ENCODE measurements at places on chromosomes 3 and 15. TPM values are rescaled to one million over a fixed set of nuclear protein-coding genes. Genes with fewer than 3 reads are reported as not detected.
A peak's percentile ranks its signal among the peaks of the same experiment; 100 is the strongest.

GRCh38 chr3:73453666-73454065, 171.1 kb downstream of the PDZRN3 start:
- DNase-seq: no peak

GRCh38 chr3:61802772-61803171, 241.4 kb downstream of the PTPRG start:
- no peak for DNase-seq

DNA sequence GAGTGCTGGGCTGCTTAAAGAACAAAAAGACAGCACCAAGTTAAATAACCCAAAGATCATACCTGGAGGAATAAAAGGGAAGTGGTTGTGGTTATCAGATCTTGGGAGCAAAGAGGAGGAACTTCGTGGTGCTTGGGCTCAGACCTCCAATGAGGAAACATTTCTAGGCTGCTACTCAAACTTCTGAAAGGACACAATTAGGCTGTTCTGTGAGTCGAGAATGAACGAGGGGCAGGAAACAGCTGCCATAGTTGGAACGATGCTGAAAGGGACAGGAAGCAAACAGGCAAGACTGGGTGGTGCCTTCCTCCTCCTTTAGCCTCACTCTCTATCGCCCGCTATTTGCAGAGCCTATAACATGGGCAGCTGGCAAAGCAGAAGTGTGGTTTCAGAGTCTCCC, 276.3 kb upstream of the ARRDC4 start:
- no peak for DNase-seq

DNA sequence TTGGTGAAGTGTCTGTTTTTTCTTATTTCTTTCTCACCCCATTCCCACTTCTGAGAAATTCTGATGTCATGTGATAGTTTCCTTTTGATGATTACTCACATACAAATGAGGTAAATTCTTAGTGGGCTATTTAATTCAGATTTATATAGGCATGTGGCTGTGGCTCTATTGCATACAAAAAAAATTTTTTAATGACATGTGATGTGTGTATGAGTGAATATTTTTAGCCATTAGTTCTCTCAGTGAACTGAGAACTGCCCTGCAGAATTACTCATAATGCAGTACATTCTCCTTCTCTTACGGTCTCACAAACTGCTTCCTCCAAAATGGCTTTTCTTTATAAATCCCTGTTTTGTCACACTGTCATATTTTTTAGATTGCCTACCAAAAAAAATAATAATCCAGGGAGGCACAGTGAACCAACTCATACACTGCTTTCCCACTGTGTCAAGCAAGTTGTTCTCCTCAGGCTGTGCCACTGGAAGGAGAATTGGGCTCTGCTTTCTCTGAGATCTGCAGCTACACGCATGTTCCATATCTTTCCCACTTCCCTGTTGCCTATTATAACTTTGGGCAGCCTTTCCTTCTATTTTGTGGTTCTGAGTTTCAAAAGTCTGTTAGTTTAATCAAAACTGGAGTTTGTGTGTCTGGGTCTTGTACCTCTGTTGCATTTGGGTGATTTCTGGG, 415.7 kb upstream of the THBS1 start:
- no peak for DNase-seq

- no peak for DNase-seq
Measured at GRCh38 chr3:52423173-52423572, 21.7 kb downstream of the SEMA3G start.

- no peak for DNase-seq
Measured at GRCh38 chr15:72733941-72734738, 48.1 kb downstream of the BBS4 start.

GRCh38 chr3:33681667-33682066, 36.4 kb downstream of the CLASP2 start:
- no peak for DNase-seq

GRCh38 chr3:173502983-173503568, 105.5 kb downstream of the NLGN1 start:
- no peak for DNase-seq

DNA sequence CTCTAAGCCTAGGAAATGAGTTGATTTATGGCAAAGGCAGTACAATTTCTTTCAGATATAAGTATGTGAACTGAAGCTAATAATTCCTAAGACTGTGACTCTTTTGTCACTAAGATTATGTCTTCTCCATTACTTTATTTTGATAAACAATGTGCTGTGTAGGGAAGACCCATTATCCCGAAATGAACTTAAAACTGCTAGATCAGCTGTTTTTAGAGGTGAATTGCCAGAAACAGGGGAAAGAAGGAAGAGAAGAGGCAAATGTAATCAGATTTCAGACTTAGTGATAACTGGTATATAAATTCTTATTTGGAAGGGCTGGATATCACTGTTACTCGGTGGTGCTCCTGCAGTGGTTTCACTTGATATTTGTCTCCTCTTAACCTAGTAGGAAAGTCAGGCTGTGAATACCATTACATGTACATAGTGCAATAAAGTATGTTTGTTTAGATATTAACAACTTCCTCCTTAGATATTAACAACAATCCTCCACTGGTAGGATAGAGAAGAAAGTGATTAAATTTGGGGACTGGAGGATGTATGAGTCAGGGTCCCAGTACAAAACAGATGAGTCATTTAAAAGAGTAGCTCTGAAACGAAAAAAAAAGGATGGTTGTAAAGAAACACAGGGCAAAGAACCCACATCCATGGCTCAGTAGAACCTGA, 338.5 kb upstream of the KCNH8 start:
- no peak for DNase-seq

- no peak for DNase-seq
Measured at GRCh38 chr3:30393079-30393478, 213.3 kb upstream of the TGFBR2 start.

DNA sequence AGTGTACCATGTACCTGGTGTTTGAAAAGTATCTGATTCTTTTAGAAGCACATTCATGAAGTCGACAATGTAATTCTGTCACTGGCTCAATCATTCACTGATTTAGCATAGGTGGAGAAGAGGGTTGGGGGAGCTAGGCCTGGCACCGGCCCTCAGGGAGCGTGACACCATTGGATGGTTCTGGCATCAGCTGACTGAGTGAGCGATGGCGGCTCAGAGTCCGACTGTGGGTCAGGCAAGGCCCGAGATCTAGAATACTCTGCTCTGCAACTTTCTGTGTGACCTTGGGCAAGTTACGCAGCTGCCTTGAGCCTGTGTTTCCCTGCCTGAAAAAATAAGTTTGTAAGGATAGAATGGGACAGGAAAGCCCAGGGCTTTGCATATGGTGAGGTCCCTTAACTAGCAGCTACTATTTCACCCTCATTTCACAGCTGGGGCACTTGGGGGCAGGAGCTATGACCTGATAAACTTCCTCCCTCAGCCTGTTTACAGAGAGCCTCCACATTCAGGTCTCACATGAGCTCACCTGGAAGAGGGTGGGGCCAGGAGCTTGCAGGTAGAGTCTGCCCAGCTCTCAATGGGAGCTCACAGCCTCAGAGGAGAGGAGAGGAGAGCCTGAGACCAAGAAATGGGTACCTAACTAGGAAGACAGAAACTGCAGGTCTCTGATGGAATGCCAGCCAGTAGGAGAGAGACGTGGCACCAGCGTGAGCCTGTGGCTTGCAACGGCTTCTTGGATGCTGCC, 153.7 kb upstream of the TLE3 start:
- no peak for DNase-seq

DNA sequence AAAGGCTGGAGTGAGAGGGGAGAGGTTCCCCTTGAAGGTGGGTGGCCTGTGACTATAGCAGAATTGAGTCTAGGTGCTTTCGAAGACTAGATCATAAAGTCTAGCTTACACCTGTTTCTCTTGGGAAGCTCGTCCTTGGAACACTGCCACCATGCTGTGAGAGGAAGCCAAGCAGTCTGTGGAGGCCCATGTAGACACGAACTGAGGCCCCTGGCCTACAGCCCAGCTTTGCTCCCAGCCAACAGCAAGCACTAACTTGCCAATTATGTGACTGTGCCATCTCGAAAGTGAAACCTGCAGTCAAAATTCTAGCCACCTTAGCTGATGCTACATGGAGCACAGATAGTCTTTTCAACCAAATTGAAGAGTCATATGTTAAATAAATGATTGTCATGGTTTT, 190.5 kb upstream of the NECTIN3 start:
- peak; percentile 9 for DNase-seq

GRCh38 chr3:188041193-188041592, 112.8 kb upstream of the LPP start:
- no peak for DNase-seq

DNA sequence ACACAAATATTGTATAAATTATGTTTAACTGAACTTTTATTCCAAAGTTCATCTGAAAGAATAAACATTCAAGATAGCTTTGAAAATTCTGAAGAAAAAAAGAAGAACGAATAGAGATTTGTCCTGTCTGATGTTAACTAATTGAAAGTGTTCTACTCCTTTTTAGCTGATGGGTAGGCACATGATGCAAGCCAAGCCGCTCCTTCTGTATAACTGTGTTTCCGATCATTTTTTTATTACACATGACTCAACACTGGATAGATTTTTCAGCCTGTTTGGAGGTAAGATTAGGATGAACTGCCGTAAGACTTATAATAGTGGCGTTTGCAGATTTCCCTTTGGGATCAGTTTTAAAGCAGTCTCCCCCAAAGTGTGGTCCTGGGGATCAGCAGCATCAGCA, 19.0 kb downstream of the NSUN3 start:
- DNase-seq: no peak

The ZNF639 gene
- polyA plus RNA-seq: 50.5 TPM

The XYLB gene
- 12.8 TPM for polyA plus RNA-seq

The FRMD5 gene
- polyA plus RNA-seq: not detected

The CDC25A gene
- polyA plus RNA-seq: 34.7 TPM

The PARP15 gene
- 0.61 TPM for polyA plus RNA-seq

The CHCHD6 gene
- polyA plus RNA-seq: 18.6 TPM

The CX3CR1 gene
- polyA plus RNA-seq: not detected

Measured in K562 (cell line).